ENCODE measurements at places on chromosomes 11 and 22.
A peak's percentile ranks its signal among the peaks of the same experiment; 100 is the strongest.

- DNase-seq: no peak
Measured at GRCh38 chr11:78740199-78741071, 165.8 kb upstream of the NARS2 start.

- DNase-seq: peak; percentile 42
Measured at GRCh38 chr11:11346303-11346702, 6.7 kb downstream of the CSNK2A3 start.

DNA sequence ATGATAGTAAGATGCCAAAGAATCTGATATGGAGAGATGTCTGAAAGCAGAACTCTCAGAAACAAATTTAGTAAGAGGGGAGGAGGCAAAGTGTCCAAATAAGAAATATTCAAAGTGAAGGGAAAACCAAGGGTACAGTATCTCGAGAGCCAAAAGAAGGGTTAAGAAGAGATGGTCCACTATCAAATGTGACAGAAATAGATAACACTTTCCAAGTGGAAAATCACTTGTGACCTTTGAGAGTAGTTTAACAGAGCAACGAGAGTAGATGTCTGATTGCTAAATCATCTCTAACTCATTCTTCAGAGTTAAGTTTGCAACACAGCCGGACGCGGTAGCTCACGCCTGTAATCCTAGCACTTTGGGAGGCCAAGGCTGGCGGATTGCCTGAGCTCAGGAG lies 4.3 kb upstream of the BUD13 start:
- DNase-seq: no peak

DNA sequence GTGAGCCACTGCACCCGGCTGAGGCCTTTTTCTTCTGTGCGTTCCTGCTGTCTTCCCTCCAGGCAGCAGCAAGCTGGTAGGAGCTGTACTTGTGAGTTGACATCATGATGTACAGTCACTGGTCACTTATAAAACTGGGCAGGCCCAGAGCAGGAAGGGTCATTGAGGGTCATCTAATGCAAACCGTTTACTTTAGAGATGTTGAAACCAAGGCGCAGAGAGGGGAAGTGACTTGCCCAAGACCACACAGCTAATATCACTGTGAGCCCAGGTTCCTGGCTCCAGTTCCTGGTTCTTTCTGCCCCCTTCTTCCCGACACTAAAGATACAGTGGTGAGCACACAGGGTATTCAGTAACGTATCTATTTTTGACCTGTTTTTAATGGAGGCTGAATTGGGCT lies 27.3 kb downstream of the PTPRJ start:
- no peak for DNase-seq

DNA sequence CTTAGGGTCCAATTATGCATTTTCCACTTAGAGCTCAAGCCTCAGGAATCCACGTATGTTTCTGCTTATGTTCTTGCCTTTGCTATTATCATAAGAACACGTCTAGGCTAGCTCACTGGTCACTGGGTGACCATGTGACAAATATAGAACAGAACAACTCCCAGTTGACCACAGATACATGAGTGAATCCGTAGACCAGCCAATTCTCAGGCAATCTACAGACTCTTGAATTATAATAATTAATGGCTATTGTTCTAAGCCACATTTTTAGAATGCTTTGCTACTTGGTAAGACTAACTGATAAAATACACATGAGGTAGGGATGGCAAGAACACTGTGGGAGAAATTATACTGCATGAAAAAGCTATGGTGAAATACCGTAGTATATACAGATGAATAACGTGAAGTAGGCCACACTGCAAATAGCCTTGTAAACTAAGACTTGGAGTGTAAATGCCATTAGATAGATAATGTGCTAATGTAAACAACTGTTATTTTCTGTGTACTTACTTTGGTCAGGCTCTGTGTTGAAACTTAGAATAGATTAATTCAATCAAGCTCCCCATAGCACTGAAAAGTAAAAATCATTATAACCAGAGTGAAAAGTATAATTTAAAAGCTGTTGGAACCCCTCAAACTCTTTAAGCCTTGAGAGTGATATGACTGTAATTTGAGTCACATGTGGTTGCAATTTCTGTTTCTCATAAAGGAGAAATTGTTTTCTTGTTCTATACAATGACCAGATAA lies 366.2 kb upstream of the CCDC179 start:
- DNase-seq: no peak

DNA sequence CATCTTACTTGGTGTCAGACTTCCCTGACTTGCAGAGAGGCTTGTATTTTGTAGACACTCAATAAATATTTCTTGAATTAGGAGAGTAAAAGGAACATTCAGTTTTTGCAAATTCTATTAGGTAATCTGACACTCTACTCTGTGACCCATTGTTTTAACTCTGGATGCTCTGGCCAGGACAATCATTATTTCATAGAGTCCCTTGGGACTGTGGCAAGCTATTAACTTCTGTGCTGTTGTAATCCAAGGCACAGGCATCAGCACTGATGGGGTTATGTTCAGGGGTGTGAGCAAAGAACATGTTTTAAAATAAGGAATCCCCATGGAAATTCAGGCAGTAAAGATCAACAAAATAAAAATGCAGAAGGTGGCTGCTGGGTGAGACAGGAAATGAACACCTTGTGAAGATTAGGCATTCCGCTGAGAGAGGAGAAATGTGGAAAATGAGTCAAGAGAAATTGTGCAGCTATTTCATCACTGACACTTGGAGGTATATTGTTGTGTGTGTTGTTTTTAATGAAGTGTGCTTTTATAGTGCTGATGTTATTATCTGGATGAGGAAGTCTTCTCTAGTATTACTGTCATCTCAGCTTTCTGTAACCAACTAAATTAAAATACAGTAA lies 175.2 kb downstream of the WNT11 start:
- DNase-seq: no peak

DNA sequence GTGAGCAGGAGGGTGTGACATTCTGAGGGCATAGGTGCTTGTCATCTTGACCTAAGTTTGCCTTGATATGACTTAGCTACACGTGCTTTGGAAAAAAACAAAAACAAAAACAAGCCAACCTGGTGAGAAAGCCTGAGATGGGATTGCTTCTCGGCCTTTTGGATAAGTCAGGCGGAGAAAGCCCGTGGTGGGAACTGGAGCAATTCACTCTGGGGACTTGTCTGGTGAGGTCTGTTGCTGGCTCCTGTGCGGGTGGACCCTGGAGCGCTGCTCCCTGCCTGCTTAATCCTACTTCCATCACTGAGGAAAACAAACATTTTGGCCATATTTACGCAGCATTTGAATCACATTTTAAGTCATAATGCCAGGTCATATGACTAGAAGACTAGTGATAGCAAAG lies 100.3 kb downstream of the SNX19 start:
- no peak for DNase-seq

DNA sequence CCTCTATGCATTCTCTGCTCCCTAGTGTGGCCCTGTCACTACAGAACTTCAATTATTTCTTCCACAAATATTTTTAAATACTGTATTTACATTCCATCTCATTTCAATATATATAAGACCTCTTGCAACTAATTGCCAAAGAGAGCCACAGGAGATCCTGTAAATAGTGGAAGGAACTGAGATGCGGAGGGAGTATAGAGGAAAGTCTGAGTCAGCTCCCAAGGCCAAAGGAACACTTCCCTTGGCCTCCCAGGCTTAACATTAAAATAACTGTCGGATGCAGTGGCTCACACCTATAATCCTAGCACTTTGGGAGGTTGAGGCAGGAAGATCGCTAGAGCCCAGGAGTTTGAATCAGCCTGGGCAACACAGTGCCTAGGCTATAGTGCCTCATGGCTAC lies 31.2 kb downstream of the RBFOX2 start:
- no peak for DNase-seq

GRCh38 chr11:61147791-61148620 lies 13.2 kb downstream of the VPS37C start:
- no peak for DNase-seq

DNA sequence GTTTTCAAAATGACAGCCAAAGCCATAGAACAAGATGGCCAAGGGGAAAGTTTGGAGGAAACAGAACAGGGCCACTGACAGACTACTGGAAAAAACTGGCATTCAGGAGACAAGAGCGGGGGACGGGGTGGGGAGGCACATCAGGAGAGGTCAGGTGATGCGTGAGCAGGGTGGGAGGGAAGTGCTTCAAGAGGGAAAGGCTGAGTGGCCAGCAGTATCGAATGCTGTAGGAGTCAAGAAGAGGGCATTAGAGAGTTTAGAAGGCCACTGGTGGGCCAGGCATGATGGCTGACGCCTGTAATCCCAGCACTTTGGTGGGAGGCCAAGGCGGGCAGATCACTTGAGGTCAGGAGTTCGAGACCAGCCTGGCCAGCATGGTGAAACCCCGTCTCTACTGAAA lies 8.2 kb downstream of the GTPBP1 start:
- DNase-seq: no peak

DNA sequence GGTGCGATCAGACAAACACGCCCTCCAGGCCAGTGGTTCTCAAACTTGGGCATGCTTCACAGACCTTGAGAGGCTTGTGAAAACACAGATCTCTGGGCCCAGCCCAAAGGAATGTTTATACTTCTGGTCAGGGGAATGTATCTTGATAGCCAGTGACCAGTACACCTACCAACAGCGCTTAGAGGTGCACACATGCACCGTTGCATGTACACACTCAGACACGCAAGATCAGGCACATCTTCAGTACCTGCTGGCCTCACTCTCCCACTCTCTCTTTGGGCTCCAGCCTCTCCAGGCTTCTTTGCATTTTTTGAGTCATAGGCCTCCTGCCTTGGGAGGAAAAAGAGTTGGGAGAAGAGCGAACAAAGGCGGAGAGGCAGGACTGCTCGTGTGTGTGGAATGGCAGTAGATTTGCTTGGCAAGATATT lies 11.7 kb upstream of the FXYD6 start:
- DNase-seq: no peak

GRCh38 chr11:103910721-103911120 lies 125.7 kb upstream of the DDI1 start:
- no peak for DNase-seq

GRCh38 chr11:62553839-62554361 lies 7.3 kb upstream of the AHNAK start:
- DNase-seq: no peak

DNA sequence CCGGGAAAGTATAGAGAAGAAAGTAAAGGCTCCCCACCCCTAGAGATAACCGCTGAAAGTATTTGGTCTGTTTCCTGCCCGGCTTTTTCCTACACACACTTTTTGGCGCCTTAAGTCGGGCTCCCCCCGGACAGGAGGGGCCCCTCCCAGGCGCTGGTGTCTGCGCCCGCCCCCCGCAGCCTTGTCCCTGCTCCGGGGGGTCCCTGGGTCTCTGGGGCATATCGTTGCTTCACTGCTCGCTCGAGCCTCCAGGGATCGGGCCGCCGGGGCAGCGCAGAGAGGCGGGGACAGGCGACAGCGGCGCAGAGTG lies 928 bp upstream of the CRACR2B start:
- DNase-seq: no peak

DNA sequence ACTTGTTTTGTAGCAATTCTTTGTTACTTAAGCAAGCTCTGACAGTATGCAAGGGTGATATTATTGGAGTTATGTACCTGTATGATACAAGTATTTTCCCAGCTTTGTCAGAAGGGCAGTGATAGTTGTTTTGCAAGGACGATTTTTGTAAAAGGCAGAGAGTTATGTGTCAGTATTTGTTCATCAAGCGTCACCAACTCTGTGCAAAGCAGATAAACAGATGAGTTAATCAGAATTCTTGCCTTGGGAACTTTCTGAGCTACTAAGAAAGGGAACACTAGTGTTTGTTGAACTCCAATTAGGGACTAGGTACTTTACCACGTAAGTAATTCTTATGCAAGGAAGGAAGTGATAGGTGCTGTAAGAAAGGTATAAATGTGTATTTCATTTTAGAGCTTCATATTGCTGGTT lies 1.4 kb downstream of the USP47 start:
- no peak for DNase-seq

DNA sequence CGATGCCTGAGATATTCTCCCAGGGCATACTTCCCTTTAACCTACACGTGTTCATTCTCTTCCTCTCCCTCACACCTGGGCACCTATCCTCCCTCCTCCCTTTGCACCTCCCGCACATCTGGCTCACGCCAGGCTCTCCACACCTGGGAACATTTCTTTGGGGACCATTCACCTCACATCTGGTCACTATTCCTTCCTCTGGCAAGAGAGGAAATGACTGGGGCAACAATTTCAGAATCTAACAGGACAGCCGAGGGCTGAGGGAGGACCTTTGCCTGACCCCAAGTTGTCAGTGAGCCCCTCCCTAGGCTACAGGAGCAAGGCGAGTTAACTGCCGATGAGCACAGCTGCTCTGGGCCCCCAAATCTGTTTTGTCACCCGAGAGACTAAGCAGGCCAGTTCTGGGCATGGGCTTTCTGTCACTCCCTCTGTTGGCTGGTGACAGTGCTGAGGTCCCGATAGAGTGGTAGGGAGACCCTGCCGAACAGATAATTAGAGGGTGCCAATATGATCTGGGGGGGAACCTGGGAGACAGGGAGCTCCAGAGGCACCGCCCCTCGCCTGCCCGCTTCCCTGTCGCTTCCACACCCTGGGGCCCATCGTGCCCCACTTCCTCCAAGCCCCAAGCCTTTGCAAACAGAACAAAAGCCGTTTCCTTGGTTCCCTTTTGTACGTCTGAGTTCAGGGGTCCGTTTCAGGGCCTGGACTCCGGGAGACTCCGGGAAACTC lies 45.6 kb downstream of the EIF3F start:
- no peak for DNase-seq

- no peak for DNase-seq
Measured at GRCh38 chr22:50206599-50206998, 5.8 kb downstream of the SELENOO start.

- DNase-seq: no peak
Measured at GRCh38 chr11:44306052-44306917, 3.7 kb downstream of the ALX4 start.

DNA sequence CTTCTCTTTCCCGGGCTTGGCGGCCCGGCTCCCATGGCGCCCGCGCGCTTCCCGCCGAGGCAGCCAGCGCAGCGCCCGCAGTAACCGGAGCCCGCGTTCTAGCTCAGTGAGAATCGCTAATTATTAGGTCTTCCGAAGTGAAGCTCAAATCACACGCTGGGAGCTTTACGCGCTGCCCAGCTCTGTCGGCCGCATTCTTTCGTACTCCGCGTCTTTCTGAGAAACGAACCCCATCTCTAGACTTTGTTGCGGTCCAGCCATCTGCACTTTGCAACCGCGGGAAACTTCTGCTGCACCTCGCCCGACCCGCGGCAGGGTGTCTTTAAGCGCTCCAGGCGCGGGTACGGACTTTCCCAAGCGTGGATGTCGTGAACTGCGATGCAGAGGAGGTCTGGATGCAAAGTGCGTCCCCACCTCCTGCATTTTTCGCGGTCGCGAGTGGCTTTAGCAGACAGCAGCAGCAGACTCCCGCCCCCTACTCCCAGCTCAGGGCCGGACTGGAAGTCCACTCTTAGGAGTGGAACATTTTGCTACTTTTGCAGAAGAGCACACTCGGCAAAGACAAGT lies 6.0 kb upstream of the PAX6 start:
- DNase-seq: no peak

- no peak for DNase-seq
Measured at GRCh38 chr11:67545280-67545679, 22.0 kb upstream of the CABP2 start.

GRCh38 chr11:61685617-61685967 lies 5.4 kb downstream of the DAGLA start:
- DNase-seq: no peak

- no peak for DNase-seq
Measured at GRCh38 chr11:63472372-63472771, 18.6 kb downstream of the PLAAT5 start.

- DNase-seq: no peak
Measured at GRCh38 chr11:31254415-31254814, 115.1 kb downstream of the DCDC1 start.
